NCI-H1092 (cell line): ENCODE measurements at places on chromosomes 2 and 18.

GRCh38 chr2:88602022-88602421 is 25.2 kb downstream of the EIF2AK3 start:
- no peak for DNase-seq

DNA sequence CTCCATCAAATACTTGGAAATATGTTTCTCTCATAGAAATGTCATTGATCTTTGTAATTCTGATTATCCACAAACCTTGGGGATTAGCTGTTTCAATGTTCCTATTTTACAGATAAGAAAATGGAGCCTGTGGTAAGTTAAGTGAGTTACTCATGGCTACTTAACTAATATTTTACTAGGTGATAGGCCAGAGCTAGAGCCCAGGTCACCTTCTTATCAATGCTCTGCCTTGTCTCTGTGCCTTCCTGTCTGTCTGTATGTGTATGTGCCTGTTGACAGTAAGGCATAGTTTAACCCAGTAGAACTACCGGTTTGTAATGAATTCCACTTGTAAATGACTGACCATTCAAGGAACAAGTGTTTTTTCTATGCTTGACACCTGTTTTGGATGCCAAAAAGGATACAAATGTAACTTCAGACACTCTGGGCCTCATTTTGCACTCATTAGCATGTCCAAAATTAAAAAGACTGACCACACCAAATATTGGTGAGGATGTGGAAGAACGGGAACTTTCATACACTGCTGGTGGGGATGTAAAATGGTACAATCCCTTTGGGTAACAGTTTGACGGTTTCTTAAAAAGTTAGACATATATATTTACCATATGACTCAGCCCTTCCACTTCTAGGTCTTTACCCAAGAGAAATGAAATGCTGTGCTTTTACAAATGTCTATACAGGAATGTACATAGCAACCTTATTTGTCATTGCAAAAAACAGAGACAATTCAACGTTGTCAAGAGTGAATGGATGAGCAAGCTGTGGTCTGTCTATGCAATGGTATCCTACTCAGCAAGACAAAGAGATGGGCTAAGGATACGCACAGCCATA is 19.6 kb upstream of the IL1A start:
- no peak for DNase-seq

DNA sequence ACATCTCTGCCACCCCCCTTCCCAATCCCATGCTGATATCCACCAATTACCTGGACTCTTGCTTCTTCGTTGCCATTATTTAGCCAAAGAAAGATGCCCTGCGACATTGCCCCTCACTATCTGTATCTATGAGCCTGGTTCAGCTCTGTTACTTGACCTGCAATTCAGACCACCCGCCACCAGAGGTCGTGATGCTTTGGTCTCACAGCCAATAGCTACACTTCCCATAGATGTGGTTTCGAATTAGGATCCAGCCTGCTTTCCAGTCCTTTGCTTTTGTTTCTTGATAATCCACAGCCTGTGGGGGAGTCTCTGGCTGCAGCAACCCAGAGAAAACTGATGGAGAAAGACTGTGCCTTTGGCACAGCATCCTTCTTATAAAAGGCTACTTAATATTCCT is 239.4 kb downstream of the KLHL29 start:
- DNase-seq = no peak

GRCh38 chr2:28325567-28326468 is 66.8 kb upstream of the FOSL2 start:
- no peak for DNase-seq

DNA sequence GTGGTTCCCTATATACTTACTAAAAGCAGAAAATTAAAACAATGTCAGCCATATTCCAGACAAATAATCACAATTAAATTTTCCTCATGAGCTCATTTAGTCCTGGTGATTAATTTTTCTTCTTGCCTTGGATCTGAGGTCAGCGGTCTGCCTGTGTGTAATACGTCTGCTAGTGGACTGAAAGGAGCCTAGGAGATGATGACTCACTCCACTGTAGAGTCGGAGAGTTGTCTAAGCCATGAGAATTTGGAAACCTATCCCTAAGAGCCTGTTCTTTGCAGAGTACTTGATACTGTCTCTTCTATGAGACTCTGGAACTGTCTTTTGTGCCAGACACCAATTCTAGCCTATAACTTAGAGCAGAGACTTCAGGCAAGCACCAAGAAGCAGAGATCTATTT is 94.2 kb upstream of the RAB27B start:
- no peak for DNase-seq

DNA sequence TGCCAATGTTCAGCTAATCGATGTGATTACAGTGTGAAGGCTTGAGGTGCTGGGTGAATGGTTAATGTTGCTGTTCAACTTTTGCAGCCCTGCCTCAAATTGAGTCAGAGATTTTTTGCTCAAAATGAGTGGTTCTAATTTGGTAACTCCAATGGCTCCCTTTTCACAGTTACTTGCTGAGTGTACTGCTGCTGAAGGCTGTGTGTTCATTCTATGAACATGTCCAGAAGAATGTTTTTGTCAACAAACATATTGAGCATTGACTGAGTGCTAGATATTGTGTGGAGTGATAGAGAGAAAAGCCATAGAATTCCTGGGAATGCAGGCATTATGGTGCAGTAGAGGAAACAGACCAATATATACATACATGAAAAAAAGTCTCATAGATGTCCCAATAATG is 39.0 kb upstream of the TCF4 start:
- DNase-seq = no peak

DNA sequence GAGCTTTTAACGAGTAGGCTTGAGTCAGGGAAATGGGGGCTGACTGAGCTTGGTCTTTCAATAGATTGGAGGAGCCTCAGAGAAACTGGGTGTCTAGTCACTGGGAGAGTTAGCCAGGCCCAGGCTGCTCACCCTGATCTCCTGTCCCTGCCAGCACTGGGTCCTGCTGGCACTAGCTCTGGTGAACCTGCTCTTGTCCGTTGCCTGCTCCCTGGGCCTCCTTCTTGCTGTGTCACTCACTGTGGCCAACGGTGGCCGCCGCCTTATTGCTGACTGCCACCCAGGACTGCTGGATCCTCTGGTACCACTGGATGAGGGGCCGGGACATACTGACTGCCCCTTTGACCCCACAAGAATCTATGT is 720 bp downstream of the KRTCAP3 start:
- no peak for DNase-seq

- DNase-seq = no peak
Measured at GRCh38 chr2:65434592-65435241, 2.3 kb upstream of the SPRED2 start.

DNA sequence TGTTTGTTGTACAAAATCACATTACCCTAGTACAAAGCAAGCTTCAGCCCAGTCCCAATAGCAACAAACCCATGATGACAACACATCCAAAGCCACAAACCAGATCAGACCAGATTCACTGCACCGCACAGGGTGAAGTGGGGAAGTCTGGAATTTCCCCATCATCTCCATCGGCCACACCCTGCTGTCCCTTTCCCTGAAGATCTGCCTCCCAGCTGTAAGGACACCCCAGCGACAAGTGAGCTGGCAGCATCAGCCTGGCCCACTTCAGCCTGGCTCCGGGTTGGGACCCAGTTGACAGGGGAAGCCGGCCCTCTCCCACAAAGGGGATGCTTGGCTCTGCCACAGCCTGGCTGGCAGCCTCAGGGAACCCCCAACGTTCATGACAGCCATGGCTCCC is 207.6 kb downstream of the MGAT5 start:
- DNase-seq = no peak

- DNase-seq = no peak
Measured at GRCh38 chr2:905833-906140, 44.9 kb upstream of the SNTG2 start.

GRCh38 chr2:40093021-40093675 is 314.1 kb upstream of the THUMPD2 start:
- DNase-seq = no peak

DNA sequence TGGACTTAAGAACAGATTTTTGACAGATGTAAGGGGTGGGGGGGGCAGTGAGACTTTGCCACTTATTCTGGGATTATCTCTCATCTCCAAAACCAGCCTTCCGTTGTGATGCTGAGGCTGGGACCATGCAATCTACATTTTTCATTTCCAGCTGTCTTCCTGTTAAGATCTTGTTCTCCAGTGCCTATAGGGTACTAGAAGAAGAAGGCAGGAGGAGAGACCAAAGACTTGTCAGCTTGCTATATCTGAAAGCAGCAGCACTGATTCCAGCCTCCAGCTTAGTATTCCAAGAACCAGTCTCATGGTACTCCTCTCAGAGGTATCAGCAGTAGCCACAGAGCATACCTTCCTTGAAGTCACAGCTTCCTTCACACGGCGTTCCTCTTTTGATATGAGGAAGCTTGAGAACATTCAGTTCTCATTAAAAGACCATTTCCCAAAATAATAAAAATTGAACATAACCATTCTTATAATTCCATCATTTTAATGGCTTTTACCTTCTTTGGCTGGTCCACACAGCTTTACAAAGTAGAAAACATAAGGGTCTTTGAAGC is 49.8 kb downstream of the USP34 start:
- DNase-seq = no peak

GRCh38 chr2:62204998-62205496 is 9.1 kb downstream of the B3GNT2 start:
- no peak for DNase-seq

DNA sequence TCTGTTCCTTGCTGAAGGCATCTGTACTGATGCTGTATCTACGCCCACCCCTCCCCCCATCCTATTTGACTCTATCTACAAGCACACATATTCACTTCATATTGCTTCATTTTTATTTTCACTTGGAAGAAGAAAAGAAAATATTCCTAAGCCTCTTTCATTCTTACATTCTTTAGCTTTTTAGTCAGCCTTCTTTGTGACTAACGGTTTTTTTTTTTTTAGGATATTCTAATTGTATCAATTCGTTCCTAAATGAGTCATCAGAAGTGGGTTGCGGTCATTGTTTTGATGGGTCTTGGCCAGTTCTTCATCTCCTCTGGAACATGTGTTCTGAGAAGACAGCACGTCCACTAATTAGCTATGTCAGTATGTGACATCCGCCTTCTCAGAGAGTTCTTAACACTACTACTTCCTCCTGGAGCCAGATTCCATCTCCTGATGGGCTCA is 88.7 kb downstream of the MYO1B start:
- no peak for DNase-seq

- DNase-seq = no peak
Measured at GRCh38 chr2:44656460-44656859, 285.0 kb upstream of the SIX3 start.

DNA sequence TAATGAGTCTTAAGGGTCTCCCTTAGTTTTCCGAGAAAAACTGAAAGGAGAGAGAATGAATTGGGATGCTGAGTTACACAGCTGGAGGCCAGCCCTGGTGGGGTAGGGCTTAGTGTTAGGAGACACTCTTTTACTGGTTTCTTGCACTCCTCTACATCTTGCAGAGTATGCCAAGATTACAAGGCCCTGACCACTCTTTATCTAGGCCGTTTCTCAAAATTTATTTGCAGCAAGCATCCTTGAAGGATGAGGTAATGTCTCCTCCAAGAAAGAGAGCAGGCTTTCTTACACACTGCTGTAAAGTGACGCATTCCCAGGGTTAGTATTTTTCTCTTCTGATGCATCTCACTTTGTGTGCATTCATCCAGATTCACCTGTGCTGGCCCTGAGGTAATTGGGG is 166.2 kb downstream of the TDRD15 start:
- DNase-seq = no peak

GRCh38 chr18:43192408-43192807 is 76.9 kb upstream of the RIT2 start:
- DNase-seq = no peak

GRCh38 chr18:36402765-36403396 is 105.4 kb downstream of the FHOD3 start:
- DNase-seq = no peak

- DNase-seq = no peak
Measured at GRCh38 chr2:237141571-237142051, 55.9 kb downstream of the COPS8 start.

DNA sequence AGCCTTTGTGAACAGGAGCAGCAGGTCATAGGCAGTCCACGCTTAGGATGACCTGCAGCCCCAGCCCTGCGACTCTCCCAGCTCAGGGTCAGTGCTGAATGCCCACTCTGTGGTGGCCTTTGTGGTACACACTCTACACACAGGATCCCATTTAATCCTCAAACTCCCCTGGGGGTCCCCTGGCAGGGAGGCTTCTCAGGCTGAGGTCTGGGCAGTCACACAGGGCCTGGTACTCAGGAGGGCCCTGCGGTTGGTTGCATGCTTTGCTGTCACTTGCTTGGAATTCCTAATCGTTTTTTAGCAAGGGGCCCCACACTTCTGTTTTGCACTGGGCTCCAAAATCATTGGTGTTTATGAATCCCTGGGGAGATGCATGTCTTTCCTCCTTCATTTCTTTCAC is 113.0 kb downstream of the EML6 start:
- no peak for DNase-seq

- DNase-seq = no peak
Measured at GRCh38 chr2:105490204-105490603, 91.4 kb upstream of the FHL2 start.

DNA sequence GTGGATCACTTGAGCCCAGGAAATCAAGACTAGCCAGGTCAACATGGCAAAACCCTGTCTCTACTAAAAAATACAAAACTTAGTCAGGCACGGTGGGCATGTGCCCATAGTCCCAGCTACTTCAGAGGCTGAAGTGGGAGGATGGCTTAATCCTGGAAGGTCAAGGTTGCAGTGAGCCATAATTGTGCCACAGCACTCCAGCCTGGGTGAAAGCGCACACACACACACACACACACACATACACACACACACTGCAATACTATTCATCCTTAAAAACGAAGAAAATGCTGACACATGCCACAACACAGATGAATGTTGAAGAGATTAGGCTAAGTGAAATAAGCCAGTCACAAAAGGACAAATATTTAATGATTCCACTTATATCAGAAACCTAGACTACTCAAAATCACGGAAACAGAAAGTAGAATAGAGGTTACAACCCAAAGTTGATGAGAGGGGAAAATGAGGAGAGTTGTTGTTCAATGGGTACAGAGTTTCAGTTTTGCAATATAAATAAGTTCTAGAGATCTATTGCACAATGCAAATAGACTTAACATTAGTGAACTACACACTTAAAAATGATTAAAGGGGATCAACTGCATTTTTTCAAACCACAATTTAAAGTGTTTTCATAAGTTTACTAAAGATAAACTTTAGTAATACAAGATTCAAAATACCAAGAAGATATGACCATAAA is 114.5 kb downstream of the USP34 start:
- DNase-seq = no peak

- DNase-seq = no peak
Measured at GRCh38 chr2:239673641-239674040, 272.8 kb upstream of the HDAC4 start.

- no peak for DNase-seq
Measured at GRCh38 chr2:61114147-61114546, 47.8 kb upstream of the C2orf74 start.

GRCh38 chr2:186868344-186868743 is 19.4 kb upstream of the ZSWIM2 start:
- no peak for DNase-seq
